OCI-LY7 (cell line): ENCODE measurements at places on chromosomes 5 and 9.

DNA sequence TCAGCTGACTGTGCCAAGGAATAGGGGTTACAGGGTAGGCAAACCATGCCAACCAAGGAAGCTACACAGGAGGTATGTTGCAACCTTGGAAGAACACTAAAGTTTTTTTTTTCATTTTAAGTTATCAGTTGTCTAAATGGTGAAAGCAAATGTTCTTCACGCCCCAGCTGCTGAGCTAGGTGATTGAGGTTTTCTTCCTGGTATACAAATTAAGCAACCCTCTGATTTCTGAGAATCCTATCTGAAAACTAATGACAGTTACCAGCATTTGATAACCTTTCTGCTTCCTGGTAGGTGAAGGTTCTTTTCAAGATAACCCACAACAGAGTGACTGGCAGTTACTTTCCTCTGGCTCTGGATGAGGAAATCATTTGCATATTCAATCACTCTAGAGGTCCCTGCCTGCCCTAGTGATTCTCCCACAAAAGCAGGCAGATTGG is 194.9 kb downstream of the ATP10B start:
- DNase-seq = no peak

DNA sequence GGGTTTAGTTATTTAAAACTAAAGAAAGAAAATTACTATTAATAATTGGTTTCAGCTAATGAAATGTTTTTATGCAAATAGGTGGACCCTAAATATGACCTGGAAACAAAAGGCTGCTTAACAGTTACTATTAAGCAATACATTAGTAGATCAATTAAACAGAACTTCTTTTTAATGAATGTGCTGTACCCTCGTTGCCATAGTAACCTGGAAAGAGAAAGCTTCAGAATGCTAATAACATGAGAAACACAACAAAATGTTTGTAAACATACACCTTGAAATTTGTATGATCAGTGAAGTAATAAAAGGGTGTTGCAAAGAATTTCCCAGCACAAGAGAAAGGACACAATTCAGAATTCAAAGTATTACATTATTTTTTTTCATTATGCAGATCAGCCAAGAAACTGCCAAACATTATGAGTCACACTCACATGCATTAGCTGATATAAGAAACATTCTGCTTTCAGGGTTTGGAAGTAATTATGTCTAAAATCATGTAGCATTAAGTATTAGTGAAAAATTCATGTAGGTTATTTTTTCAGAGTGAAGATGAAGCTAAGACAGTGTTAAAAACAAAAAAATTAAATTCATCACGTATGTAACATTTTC is 348.3 kb downstream of the ISL1 start:
- no peak for DNase-seq

- DNase-seq = no peak
Measured at GRCh38 chr9:100213730-100214477, 114.9 kb downstream of the INVS start.

- DNase-seq = no peak
Measured at GRCh38 chr5:27234916-27235315, 196.5 kb upstream of the CDH9 start.

- peak; percentile 19 for DNase-seq
Measured at GRCh38 chr5:158303883-158304282, 444.9 kb upstream of the CLINT1 start.

GRCh38 chr9:138052322-138052615 is 174.7 kb downstream of the CACNA1B start:
- no peak for DNase-seq

DNA sequence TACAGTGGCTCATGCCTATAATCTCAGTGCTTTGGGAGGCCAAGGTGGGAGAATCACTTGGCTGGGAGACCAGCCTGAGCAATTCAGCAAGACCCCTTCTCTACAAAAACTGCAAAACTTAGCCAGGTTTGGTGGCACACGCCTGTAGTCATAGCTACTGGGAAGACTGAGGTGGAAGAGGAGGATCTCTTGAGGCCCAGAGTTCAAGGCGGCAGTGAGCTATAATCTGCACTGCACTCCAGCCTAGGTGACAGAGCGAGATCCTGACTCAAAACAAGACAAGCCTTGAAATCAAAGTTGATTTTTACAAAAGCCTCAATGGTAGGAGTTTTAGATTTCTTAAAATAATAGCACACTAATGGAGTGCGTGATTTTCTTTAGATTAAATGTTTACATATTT is 14.6 kb downstream of the UBE2D2 start:
- no peak for DNase-seq

GRCh38 chr5:52148679-52149078 is 639.0 kb upstream of the ITGA1 start:
- DNase-seq = no peak

DNA sequence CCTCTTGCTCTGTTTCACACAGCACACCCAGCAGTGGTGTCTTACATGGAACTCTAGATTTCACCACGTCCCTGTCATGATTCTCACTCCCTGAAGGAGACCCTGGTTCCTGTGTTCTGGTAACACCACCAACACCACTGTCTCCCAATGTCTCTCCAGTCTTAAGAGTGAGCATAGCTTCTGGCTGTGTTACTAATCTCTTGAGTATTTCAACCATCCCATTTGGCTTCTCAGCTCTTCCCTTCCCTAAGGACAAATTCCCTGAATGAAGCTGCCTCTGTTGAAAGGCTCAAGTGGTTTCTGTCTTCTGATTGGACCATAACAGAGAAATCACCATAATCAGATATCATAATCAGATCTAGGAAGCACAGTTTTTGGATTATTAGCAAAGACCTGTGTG is 311.8 kb downstream of the DNAH5 start:
- no peak for DNase-seq

GRCh38 chr9:115790520-115790919 is 363.1 kb upstream of the PAPPA start:
- DNase-seq = no peak

- DNase-seq = no peak
Measured at GRCh38 chr9:135255841-135256580, 168.5 kb downstream of the OLFM1 start.

DNA sequence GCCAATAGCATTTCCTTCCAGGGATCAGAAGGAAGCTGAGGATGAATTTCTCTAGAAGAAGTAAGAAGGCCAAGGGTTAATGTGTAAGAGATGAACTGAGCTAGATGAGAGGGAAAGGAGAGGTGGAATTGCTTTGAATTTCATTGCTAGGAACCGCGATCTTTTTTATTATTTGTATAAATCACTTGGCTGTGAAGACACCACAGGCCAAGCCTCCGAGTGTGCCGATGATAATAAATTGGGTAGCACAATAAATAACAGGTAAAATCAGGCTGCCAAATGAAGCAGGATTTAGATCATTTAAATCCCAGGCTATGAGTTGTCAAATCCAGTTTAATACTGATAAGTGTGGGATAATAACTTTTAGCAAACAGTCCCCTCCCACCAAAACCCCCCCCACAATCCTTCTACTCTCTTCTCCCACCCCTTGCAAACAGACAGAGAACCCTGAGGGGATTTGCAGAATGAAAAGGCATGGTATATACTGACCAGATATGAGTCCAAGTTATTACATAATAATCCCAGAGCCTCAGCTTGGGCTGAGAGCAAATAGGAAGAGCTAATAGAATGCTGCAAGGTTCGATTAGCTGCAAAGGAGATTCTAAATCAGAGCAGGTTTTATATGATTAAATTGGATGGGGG is 143.5 kb downstream of the PPP2R2B start:
- no peak for DNase-seq

GRCh38 chr5:181108578-181109165 is 22.3 kb downstream of the OR2V1 start:
- no peak for DNase-seq

GRCh38 chr9:18786196-18786595 is 246.8 kb downstream of the SAXO1 start:
- no peak for DNase-seq

DNA sequence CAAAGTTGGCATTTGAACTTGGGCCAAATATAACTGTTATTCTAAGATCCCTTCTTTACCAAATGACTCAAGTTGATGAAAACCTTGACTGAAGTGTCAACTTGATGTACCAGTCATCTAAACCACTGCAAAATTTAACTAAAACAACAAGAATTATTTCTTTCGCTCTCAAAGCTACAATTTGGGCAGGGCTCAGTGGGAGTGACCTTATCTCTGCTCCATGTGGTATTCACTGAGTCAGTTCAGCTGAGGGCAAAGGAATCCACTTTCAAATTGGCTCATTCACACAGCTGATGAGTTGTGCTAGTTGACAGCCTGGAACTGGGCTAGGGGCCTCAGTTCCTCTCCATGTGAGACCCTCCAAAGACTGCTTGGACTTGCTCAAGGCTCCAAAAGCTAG is 166.3 kb downstream of the RORB start:
- no peak for DNase-seq

DNA sequence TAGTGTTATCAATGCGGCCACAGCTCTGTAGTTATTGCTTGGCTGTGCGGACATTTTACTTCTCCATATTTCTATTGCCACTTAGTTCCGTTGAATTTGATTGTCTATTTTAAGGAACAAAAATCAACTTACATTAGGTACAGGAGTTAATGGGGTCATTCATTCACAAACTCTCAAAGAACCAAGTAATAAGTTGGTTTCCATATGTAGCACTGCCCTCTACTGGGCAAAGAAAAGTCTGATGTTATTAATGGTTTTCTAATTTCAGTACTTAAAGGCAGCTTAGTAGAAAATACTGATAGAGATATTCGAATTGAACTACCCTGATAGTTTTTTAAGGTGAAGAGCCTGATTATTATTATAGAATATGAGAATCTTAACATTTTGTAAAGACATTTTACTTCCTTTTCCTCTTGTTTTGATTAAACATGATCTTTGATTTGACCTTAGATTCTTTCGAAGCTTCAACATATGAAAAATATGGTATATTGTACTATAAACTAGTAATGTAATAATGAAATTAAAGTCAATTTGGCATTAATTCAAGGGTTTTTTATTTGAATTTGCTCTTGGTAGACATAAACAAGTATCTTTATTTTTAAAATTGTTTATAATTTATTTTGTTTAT is 119.5 kb upstream of the CTNND2 start:
- peak; percentile 42 for DNase-seq

- DNase-seq = no peak
Measured at GRCh38 chr5:35229076-35230037, 930 bp downstream of the PRLR start.

- DNase-seq = no peak
Measured at GRCh38 chr9:130780865-130781504, 54.1 kb upstream of the ABL1 start.

GRCh38 chr5:139396691-139397090 is 1.8 kb upstream of the PROB1 start:
- no peak for DNase-seq

GRCh38 chr5:159050316-159051143 is 49.2 kb downstream of the EBF1 start:
- DNase-seq = peak; percentile 51

DNA sequence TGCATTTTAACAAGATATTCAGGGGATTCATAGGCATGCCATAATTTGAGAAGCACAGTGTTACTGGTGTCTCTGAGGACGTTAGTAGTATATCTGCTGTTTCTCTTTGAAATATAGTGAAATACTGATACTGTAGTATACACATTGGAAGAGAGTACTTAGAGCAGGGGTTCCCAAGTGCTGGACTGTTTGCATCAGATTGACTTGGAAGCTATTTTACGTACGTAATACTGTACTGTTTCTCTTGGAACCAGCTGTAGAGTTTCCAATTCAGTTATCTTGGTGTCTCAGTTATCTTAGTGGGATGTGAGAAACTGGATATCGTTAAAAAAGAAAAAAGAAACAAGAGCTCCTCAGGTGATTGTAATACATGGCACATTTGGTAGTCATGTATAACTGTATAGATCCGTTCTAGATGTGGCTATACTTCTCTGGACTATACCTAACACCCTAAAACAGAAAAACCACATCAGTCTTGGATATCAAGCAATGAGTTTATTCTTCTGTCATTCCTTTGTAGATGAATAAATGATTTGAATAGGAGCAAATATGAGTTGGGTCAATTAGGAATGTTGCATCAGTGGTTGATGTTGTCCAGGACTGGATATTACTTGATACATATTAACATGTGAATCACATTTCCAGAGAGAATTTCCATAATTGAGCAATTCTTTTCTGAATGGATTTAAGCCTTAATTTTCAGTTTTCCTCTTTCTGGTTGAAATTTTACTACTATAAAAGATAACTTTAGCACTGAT is 33.4 kb downstream of the PRRC1 start:
- no peak for DNase-seq

DNA sequence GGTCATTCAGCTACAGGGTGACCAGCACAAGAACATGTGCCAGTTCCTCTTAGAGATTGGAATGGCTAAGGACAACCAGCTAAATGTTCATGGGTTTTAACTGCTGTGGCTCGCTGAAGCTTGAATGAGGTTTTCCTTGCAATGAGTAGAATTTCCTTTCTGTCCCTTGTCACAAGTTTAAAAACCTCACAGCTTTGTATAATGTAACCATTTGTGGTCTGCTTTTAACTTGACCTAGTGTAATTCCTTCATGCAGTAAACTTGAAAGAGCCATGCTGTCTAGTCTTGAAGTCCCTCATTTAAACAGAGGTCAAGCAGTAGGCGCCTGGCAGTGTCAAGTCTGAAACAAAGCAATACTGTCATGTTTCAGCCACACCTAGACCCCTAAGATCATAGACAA is 181.3 kb upstream of the DMRT1 start:
- DNase-seq = no peak

- DNase-seq = no peak
Measured at GRCh38 chr5:107885601-107886000, 214.9 kb upstream of the EFNA5 start.

GRCh38 chr9:136621019-136621733 is 41.5 kb upstream of the EGFL7 start:
- DNase-seq = no peak

DNA sequence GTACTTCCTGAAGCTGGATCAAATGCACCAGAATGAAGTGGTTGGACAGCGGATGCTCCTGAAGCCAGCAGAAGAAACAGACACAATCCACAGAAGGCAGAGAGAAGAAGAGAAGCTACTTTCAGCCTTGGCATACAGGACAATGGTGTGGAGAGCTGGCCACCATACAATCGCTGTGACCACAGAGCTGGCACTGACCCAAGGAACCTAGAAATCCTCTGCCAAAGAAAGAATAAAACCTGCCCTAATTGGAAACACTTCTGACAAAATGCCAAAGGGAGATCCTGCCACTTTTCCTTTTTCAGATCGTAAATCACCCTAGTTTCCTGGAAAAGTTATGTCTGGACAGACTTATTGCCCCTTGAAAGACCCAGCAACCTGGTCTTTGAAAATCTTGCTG is 77.8 kb downstream of the BAAT start:
- no peak for DNase-seq

DNA sequence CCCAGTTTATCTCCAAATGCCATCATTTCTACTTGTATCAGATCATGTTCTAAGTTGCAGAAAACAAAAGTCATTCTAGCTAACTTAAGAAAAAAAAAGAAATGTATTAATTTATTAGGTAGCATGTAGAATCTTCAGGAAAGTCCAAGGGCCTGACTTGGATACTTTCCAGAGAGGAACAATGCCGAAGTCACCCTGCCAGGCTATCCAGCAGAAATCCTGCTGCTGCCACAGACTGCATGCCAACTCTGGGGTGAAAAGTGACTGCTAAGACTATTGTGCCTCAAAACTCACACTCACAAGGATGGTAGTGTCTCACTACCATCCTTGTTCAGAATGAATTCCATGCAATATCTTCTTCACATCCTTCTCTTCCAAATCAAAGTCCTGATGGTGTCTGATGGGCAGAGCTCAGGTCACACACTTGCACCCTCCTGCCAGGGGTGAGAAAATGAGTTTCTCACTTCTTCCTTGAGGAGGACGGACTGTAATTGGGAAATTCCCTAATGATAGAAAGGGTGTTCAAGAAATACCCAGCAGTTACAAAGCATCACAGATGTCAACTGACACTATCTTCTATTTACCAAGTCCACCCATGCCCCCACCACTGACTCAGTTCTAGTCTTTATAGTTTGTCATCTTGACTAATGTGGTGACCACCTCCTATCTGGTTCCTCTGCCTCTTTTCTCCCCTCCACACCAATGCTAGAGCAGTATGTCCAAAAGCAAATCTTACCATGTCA is 279.4 kb downstream of the CWC27 start:
- no peak for DNase-seq
